ENCODE measurements at places on chromosomes 16 and 17.
A peak's percentile ranks its signal among the peaks of the same experiment; 100 is the strongest.

DNA sequence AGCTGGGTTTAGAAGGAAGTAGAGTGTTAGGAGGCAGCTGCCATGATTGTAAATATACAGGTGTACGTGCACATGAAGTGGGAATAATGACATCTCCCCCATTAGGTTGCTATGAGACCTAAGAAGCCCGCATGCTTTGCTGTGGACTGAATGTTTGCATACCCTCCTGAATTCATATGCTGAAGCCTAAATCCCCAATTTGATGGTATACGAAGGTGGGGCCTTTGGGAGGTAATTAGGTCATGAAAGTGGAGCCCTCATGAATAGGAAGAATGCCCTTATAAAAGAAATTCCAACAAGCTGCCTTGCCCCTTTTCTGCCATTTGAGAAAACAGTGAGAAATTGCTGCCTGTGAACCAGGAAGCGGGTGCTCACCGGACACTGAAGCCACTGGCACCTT is 44.0 kb downstream of the CCDC182 start:
- peak; percentile 58 for DNase-seq

DNA sequence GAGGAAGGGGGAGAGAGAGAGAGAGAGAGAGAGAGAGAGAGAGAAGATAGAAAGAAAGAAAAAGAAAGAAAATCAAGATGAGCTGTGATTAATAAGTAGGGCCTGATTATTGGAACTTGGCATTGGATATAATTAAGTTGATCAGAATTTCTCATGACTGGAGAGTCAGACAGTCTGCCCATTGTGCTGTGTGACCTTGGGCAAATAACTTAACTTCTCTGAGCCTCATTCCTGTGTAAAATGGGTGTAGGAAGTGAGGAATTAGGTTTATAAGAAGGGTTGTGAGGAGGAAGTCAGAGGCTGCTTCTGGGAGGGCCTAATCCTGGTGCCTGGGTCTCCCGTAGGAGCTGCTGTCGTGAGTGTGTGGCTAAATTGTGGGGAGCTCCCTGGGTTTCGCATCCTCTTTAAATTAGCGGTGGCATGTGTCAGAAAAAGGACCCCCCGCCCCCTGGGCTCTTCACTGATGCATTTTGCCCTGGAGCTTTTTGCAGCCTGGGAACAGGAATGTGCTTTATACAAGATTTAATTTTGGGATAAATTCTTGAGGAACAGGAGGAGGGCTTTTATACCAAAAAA is 76.0 kb downstream of the CMIP start:
- no peak for DNase-seq

DNA sequence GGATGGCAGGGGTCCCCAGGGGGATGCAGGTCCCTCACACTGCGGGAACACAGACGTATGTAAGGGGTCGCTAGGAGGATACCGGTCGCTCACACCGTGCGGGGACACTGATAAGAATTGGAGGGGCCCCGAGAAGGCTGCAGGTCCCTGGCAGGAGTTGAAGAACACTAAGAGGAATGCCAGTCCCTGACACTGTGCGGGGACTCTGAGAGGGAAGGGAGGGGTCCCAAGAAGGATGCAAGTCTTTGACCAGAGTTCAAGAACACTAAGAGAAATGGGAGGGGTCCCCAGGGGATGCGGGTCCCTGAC is 510 bp downstream of the ERCC4 start:
- DNase-seq, result no peak

DNA sequence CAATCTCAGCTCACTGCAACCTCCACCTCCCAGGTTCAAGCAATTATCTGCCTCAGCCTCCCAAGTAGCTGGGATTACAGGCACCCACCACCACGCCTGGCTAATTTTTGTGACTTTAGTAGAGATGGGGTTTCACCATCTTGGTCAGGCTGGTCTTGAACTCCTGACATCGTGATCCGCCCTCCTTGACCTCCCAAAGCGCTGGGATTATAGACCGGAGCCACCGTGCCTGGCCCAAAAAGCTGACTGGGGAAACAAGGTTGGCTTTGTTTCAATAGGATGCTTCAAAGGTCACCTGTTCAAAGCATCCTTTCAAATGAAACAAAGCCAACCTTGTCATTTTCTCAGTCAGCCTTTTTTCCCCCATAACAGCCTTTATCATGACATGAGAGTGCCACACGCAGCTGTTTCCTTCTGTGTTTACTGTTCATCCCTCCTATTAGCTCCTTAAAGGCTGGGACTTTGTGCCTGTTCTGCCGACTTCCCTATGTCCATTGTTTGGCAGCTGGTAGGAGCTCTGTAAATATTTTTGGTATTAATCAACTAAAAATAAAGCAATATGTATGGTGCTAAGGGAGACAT is 51.1 kb downstream of the ADAMTS18 start:
- DNase-seq, result peak; percentile 74

DNA sequence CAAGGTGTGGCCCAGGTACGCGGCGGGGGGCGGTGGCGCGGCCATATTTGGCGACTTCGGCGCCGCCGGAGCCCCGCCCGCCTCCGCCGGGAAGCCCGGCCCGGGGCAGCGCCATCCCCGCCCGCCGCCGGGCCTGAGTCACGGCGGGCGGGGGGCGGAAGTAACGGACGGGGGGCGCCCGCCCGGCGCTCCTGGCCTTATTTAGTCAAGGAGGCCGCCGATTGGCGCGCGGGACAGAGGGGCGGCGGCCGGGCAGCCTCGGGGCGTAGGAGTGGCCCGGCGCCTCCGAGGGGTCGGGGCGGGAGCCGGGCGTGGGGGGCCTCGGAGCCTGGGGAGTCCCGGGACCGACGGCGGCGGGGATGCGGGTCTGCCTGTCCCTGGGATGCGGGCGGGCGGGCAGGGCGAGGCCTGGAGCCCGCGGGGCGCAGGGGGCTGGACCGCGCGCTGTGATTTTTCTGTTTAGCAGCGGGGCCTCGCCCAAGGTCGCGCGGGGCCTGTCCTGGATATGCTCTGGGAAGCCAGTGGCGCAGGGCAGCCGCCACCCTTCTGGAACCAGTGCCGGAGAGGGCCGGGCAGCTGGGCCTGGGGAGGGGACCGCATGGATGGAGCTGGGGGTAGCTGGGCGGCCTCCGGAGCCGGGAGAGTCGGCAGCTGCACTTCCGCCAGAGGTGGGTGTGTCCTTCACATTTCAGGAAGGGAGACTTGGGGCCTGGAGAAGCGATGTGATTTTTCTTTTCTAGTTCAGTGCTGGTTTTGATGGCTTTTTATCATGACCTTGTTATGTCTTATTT is 2.3 kb upstream of the ACTG1 start:
- DNase-seq, result peak; percentile 47
